DMS53 (cell line): ENCODE measurements at places on chromosomes 7 and 10.

DNA sequence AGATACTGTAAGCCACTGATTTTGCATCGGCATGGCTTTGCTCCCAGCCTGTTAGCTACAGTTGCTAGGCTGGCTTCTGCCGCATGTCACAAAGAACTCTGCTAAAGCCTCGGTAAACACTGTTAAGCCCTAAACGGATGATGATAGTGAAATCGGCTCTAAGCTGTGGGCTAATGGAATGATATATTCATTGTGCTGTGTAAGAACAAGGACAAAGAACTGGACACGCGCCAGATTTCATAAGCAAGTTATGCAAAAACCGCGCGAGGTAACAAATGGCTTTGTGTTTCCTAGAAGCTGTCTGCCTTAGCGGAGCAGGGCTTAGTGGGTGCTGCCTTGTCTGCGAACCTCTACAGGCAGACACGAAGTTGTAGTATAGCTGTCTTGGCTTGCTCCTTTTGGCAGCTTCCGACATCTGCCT, 331.3 kb upstream of the COBL start:
- peak; percentile 91 for DNase-seq

DNA sequence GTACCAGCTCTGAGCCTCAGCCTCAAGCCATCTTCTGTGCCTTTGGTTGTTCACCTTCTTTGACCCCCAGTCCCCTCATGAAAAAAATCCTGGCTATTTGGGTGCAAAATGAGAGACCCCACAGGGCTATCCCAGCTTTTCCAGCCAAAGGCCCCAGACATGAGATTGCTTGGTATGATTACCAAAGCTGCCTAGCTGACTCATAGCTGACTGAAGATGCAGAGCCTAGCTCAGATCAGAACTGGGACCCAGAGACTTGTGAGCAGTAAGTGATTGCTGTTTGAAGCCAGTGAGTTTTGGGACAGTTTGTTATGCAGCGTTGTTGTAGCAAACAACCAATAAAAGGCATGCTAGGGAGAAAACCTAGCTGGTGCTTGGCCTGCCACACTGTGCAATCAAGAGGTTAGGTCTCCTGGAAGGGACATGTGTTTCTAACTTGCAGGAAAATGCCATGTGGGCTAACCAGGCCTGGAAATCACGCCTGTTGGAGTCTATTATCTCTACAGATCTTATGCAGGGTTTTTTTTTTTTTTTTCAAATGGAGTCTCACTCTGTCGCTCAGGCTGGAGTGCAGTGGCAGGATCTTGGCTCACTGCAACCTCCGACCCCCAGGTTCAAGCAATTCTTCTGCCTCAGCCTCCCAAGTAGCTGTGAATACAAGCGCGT, 48.0 kb upstream of the DAGLB start:
- no peak for DNase-seq

- DNase-seq: no peak
Measured at GRCh38 chr7:102097601-102098161, 189.0 kb upstream of the SH2B2 start.

GRCh38 chr10:5854131-5854475, 35.6 kb downstream of the ANKRD16 start:
- no peak for DNase-seq

- no peak for DNase-seq
Measured at GRCh38 chr7:77859343-77859742, 60.8 kb downstream of the PHTF2 start.

- peak; percentile 64 for DNase-seq
Measured at GRCh38 chr10:101189461-101190401, 39.5 kb downstream of the LBX1 start.

DNA sequence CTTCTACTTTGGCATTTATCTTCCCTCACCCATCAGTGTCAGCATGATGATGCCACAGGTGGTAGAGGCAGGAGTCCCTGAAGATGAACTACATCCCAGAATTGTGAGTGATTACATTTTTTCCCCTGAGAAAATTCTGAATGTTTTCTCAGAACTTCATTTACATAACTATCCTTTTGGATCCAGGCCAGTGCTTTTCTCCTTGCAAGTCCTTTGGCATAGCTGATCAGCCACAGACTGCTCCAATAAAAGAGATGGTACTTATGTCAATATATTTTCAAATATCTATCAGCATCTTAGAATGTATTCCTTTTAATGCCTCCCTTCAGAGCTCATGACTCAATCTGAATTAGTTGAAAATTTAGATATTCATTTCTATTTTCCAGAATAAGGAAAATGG, 135.5 kb downstream of the IQUB start:
- no peak for DNase-seq

DNA sequence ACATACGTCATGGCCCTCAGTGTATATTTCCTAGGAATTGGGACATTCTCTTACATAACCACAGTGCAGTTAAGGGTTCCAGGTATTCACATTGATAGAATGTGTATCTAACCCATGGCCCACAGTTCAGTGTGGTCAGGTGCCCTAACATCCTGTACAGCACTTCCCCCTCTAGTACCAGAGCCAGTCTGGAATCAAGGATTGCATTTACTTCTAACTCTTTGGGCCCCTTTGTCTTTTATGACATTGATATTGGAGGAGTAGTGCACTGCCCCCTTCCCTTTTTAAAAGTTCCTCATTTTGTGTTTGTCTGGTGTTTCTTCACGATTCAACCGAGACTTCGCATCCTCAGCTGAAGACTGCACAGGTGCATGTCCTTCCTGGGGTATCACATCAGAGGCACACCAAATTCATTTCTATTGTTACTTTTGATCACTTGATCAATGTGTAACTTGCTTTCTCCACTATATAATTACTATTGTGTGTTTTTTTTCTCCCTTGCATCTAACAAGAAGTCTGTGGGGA, 22.4 kb upstream of the NPFFR1 start:
- no peak for DNase-seq
